T follicular helper cell (primary cell): ENCODE measurements at places on chromosomes 12 and 14.

DNA sequence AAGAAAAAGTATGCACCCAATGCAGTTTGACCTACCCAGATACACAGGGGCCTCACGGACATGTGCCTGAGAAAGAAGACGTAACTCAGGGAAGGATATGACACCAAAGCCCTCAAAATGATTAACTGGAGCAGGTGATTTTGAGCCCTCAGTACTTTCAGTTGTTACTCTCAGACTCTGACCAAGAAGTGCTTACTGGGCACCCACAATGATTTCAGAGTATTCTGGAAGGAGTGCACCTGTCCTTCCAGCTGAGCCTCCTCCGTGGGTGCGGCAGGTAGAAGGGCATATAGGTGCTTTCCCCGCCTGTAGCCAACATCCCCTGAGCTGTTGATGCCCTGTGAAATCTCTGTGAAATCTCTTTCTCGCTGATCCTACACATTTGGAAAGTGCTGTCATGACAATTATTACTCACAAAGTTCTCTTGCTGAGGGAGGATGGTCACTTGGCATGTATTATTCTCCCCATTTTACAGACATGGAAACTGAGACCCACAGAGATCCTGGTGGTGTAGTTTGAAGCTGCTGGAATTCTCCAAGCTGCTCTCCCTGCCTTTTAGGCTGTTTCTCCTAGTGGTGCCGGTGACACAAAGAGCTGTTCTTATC is 154.3 kb upstream of the CCND2 start:
- DNase-seq, result no peak

- no peak for DNase-seq
Measured at GRCh38 chr12:52633383-52633782, 15.0 kb upstream of the KRT73 start.

DNA sequence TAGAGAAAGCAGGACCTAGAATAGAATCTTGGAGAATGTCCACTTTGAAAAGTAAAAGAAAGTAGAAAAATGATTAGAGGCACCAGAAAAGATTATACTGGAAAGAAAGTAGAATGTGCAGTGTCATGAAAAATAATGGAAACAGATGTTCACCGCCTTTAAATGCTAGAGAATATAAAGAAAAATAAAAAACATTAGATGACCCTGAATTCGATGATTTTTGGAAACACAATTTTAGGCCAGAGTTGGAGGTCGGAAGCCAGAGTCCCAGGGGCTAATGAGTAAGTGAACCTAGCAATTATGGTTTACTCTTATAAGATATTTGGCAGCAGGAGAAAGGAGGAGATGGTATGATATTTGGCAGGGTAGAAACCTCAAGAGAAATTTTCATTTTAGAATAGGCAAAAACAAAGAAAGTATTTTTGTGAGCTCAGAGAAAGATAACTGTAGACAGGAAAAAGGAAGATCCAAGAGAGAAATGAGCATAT is 37.7 kb downstream of the GYS2 start:
- DNase-seq, result no peak

DNA sequence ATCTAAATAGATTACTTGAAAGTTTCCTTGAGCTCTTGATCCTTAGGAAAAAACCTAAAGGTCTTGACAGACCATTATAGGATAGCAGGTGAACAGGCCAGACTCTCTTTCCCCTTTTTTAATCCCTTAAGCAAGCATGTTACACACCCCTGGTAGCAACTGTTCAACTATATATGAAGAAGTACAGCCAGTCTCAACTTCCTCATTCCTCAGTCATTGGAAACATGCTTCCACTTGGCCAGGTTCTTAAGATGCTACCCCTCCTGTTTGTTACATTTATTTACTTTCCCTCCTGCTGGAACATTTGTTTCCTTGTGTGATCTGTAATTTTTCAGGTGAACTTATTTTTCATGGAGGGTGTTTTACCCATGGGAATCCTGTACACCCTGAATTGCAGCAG is 124.1 kb downstream of the ARMH4 start:
- no peak for DNase-seq

- no peak for DNase-seq
Measured at GRCh38 chr12:119668324-119668841, 450 bp downstream of the PRKAB1 start.

DNA sequence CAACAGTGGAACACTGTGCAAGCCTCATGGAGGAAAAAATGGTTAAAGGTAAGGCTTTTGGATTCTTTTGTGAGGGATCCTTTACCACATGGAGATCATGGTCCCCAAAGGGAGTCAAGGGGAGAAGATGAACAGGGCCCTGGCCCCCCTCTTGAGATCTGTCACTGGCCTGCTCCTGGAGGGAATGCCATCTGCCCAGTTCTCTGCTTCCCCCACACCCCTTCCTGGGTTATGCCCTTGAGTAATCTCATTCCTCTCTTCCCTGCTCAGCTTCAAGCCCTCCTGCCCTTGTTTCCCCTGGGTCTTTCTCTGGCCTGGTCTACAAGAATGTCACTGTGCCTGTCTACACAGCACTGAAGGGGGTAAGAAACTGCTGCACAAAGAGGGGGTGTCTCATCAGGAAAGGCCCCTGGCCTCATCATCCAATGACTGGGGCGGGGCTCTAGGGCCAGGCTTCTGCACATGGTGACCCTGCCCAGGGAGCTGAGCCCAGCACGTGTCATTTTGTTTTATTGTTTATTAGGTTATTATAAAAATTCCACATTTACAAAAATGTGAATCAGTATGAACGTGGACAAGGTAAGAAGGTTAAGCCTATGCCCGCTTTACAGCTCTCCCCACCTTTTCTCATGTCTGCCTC is 30.3 kb downstream of the PIGH start:
- no peak for DNase-seq
